Type B pancreatic cell (in vitro differentiated cells): ENCODE measurements at places on chromosomes 6 and 20. TPM values are rescaled to one million over a fixed set of nuclear protein-coding genes. Genes with fewer than 3 reads are reported as not detected.
A peak's percentile ranks its signal among the peaks of the same experiment; 100 is the strongest.

GRCh38 chr20:51803148-51803854 lies 980 bp upstream of the SALL4 start:
- H3K27me3 ChIP-seq = peaks cover 5% of the 10 kb centered on the region
- peak overlapping the region; percentile 34 for H3K27ac ChIP-seq
- no peaks in the 10 kb centered on the region for H3K36me3 ChIP-seq
- peak overlapping the region; percentile 97 for H3K4me3 ChIP-seq
- DNase-seq = no peak
- peaks cover 33% of the 10 kb centered on the region for H3K4me1 ChIP-seq

DNA sequence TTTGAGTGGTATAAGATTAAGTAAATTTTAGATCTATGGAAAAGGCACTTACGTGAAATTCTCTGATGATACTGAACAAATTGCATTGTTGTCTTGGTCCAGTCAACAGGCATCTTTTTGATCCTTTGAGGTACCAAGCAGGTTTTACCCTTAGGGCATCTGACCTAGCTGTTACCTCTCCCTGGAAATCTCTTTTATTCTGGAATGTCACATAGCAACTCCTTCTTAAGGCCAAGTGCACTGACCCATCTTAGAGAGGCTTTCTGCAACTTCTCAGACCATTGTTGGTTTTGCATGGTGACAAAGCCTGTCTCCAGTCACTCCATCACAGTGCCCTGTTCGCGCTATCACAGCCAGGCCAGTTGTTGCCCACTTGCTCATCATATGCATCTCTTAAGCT lies 42.0 kb downstream of the TPD52L1 start:
- peaks cover 66% of the 10 kb centered on the region for H3K4me1 ChIP-seq
- H3K27ac ChIP-seq = peak overlapping the region; percentile 15
- no peaks in the 10 kb centered on the region for H3K27me3 ChIP-seq
- no peak overlapping the region for H3K4me3 ChIP-seq

- H3K27ac ChIP-seq = no peak overlapping the region
- H3K4me1 ChIP-seq = peaks cover 18% of the 10 kb centered on the region
- H3K36me3 ChIP-seq = no peaks in the 10 kb centered on the region
- DNase-seq = no peak
- no peak overlapping the region for H3K4me3 ChIP-seq
Observed at GRCh38 chr6:11009353-11009752, 34.8 kb downstream of the ELOVL2 start.

The BACH2 gene
- total RNA-seq = 8.5 and 33.5 TPM in 2 replicates

GRCh38 chr20:25090492-25091429 lies 8.8 kb upstream of the VSX1 start:
- no peaks in the 10 kb centered on the region for H3K4me1 ChIP-seq
- peaks cover 79% of the 10 kb centered on the region for H3K27me3 ChIP-seq
- H3K27ac ChIP-seq = no peak overlapping the region

The KCNK5 gene
- total RNA-seq = 7.6 and 10.1 TPM in 2 replicates

DNA sequence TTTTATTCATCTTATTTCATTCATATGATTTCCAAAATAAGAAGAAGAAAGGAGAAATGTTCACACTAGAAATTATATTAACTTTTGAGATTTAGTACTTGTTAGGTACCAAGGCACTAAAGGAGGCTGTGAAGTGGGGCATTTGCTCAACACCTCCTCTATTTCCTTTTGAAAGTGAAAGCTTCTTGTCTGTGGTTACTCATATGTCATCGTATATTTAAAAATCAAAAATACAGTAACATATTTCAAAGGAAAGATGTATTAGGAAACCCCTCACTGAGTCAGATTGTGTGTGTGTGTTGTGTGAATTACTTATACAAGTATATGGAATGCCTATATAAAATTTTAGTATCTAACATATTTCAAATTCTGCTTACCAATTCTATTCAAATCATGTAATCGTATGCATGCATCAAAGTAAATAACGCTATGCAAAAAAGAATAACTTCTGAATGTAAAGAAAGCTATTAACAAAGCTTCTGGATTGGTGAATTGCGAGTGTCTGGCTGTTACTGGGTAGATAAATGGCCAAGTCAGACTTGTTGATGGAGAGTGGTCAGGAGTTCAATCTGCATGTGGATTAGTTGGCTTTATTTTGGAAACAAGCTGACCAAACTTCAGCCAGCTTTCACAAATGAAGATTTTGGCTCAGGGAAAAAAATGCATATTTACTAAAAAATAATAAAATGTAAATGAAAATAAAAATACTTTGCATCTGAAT lies 70.9 kb downstream of the PACRG start:
- no peaks in the 10 kb centered on the region for H3K4me1 ChIP-seq
- H3K27me3 ChIP-seq = no peaks in the 10 kb centered on the region
- no peak overlapping the region for H3K27ac ChIP-seq
- DNase-seq = no peak
- H3K36me3 ChIP-seq = no peaks in the 10 kb centered on the region

The LHFPL5 gene
- not detected in 2 replicates for total RNA-seq

DNA sequence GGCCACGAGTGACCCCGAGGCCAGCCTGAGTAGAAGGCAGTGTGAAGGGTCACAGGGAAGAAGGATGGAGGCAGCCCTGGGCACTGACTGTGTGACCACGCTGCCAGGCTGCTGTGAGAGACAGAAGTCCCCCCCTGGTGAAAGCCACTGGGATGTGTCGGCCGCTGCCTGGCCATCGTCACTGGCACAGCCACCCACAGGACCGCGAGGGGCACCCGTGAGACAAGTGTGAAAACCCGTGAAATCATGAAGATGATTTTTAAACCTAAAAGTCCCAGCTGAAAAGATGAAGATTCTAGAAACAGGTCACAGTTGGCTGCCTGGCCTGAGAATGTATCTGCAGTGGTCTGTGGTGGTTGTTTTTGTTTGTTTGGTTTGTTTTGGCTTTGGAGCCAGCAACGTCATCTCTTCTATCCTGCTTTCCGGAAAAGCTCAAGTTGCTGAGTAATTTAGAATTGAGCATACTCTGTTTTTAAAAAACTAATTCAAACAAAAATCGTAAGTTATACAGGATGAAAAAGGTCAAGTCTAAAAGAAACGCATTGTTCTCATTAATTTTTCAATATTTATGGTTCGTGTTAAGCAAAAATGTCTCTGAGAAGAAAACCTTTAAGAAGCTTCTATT lies 94.7 kb downstream of the HUS1B start:
- no peaks in the 10 kb centered on the region for H3K4me1 ChIP-seq
- DNase-seq = no peak
- peaks cover 21% of the 10 kb centered on the region for H3K36me3 ChIP-seq
- no peak overlapping the region for H3K27ac ChIP-seq
- no peak overlapping the region for H3K4me3 ChIP-seq

DNA sequence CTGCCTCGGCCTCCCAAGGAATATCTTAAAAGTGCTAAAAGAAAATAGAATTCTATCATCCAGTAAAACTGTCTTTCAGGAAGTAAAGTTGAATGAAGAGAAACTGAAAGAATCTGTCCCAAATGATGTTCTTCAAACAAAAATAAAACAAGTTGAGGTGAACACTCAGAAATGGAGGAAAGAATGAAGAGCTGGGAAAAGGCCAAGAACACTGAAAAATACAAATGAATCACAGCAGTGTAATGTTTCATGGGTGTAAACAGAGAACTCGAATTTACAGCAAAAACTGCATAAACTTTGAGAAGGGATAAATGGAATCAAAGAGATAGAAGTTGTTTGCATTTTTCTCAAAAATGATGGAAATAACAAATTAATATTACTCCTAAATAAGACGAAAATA lies 317.3 kb downstream of the TAF4 start:
- no peak overlapping the region for H3K27ac ChIP-seq
- H3K4me1 ChIP-seq = no peaks in the 10 kb centered on the region
- H3K36me3 ChIP-seq = no peaks in the 10 kb centered on the region

The DNMT3B gene
- 18.2 and 19.7 TPM in 2 replicates for total RNA-seq

DNA sequence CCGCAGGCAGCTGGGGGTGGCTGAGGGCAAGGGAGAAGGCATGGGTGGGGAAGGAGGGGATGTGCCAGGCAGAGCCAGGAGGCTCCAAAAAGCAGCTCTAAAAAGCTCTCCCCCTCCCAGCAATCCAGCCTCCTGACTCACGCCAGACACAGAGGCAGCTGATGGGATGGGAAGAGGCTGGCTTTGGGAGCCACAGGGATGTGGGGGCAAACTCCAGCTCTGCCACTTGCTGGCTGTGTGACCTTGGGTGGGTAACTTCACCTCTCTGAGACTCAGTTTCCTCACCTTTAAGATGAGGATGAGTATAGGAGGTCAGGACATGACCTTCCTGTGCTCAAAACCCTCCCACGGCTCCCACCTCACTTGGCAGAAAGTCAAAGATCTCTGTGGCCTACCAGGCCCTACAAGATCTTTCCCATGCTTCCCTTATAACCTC lies 148.9 kb downstream of the CEBPB start:
- peak overlapping the region; percentile 53 for H3K27ac ChIP-seq
- no peaks in the 10 kb centered on the region for H3K27me3 ChIP-seq
- H3K4me1 ChIP-seq = peaks cover 47% of the 10 kb centered on the region
- no peak overlapping the region for H3K4me3 ChIP-seq

- H3K4me3 ChIP-seq = no peak overlapping the region
- no peaks in the 10 kb centered on the region for H3K27me3 ChIP-seq
- DNase-seq = no peak
Observed at GRCh38 chr6:137880746-137881521, 13.9 kb downstream of the TNFAIP3 start.

DNA sequence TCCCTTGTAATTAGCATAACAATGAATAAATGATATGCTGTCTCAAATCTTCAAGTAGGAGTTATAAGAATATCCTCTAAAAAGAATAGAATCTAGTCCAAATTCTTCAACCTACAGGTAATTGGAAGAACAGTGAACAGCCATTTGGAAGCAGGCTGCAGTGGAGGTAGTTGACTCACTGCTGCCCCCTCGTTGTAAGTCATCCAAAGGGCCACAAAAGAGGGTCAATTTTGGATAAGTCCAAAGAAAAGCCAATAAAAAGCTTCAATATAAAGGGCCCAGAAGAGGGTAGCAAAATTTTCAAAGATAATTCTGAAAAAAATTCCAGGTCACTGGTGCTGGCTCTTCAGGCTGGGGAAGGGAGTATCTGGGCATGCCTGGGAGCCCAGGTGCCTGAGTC lies 60.8 kb upstream of the SSTR4 start:
- DNase-seq = no peak
- no peak overlapping the region for H3K27ac ChIP-seq
- H3K4me3 ChIP-seq = no peak overlapping the region
- peaks cover 63% of the 10 kb centered on the region for H3K27me3 ChIP-seq
- no peaks in the 10 kb centered on the region for H3K36me3 ChIP-seq

- no peaks in the 10 kb centered on the region for H3K4me1 ChIP-seq
- peaks cover 3% of the 10 kb centered on the region for H3K36me3 ChIP-seq
- DNase-seq = no peak
- no peak overlapping the region for H3K4me3 ChIP-seq
- H3K27ac ChIP-seq = no peak overlapping the region
Observed at GRCh38 chr20:10404023-10404628, 29.9 kb downstream of the MKKS start.
